Endothelial cell (in vitro differentiated cells): ENCODE measurements at places on chromosomes 16 and 17.
A peak's percentile ranks its signal among the peaks of the same experiment; 100 is the strongest.

DNA sequence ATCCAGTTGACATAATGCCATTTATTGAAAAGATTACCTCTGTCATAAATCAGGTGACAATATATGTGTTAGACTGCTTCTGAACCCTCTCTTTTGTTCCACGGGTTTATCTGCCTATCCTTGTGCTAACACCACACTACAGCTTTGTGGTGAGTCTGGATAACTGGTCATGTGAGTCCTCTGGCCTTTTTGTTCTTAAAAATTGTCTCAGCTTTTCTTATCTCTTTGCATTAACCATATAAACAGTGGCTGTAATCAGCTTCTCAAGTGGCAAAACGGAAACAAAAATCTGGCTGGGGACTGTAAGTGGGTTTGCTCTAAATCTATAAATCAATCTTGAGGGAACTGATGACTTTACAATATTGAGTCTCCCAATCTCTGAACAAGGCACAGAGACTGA, 44.6 kb downstream of the STX8 start:
- no peak for DNase-seq

DNA sequence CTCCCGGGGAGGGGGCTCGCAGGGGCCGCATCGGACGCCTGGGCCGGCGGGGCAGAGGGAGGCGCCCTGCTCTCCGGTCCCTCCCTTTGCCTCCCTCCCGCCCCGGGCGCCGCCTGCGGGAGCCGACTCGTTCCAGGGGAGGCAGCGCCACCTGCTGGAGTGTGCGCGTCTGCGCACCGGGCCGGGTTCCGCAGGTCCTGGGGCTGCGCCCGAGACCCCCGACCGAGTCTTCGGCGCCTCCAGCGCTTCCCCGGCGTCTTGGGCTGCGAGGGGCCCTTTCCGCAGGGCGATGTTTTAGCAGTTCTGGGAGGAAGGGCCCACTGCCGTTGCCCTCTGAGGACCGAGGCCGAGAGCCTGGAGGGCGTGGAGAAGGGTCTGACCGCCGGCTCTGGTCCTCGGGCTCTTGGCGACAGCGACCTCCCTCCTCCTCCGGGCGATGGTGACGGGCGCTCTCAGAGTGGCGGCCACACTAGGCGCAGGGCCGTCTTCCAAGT, 106.3 kb downstream of the SEC14L1 start:
- peak; percentile 94 for DNase-seq

DNA sequence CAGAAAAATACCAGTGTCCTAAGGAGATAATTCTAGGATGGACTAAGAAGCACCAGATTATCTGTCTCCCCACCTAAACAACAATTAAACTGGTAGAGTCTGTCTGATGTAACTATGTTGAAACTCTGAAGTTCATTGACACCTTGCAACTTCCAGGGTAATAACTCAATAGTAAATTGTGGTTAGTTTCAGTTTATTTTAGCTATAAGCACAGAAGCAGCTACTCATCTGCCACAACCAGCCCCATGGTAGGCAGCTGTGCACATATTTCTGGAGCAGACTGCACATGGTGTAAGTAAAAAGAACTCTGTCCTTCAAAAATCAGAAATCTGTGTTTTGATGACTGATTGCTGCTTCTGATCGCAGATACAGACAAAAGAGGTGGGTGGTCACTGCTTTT, 852.1 kb downstream of the CDH11 start:
- DNase-seq = no peak

- DNase-seq = no peak
Observed at GRCh38 chr17:39156491-39156890, 5.1 kb upstream of the PLXDC1 start.

DNA sequence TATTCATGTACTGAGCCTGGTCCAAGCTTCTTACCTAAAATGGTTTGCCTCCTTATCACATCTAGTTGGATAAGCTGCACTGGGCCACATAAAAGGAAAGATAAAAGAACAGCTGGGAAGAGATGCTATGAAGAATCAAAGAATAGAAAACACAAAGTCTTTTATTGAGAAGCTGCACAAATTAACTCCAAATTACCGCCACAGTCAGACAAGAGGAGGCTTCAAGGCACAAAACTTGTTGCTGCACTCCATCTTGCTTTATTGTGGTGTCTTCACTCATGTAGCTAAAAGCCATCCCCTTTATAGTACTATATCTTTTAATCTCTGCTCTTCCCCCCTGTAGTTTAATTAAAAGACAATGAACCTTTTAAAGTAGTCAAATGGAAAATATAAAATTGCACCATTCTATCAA, 330.6 kb upstream of the PMFBP1 start:
- no peak for DNase-seq

DNA sequence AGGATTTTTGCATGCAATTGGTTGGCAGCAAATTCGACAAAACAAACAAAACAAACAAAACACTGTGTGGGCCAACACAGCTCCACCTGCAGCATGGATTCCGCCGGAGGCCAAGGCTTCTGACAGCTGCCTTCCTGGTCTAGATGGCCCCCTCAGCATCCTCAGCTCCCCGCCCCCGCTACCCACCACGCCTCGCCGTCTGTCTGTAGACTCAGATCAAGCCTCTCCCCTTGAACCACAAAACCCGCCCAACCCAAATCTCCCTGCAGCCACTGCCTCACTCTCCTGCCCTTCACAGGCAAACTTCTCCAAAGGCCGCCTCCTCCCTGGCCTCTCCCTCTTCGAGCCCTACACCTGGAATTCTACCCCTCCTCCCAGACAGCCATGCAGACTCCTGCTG, 57.9 kb downstream of the RTN4RL1 start:
- no peak for DNase-seq

- no peak for DNase-seq
Observed at GRCh38 chr16:76511203-76511602, 234.0 kb downstream of the CNTNAP4 start.
